G401 (cell line): ENCODE measurements at places on chromosomes 5 and 9. TPM values are rescaled to one million over a fixed set of nuclear protein-coding genes. Genes with fewer than 3 reads are reported as not detected.

DNA sequence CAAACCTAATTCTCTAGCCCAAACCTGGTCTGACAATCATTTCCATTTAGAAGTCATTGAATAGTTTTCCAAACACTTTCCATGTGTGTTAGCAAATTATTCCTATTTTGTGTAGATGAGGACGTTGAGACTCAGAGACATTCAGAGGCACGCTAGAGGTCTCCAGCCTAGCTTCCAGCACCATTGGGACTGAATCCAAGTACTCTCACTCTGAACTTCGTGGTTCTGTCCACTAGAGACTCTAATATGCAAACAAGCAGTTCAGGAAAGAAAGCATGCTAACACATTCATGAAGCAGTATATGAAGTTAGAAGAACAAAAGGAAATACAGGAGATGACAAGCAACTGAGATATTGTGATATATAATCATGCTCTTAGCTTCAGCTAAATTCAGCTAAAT, 354.8 kb downstream of the NTRK2 start:
- peak; percentile 71 for DNase-seq

The SLC6A3 gene
- total RNA-seq: not detected in 2 replicates

DNA sequence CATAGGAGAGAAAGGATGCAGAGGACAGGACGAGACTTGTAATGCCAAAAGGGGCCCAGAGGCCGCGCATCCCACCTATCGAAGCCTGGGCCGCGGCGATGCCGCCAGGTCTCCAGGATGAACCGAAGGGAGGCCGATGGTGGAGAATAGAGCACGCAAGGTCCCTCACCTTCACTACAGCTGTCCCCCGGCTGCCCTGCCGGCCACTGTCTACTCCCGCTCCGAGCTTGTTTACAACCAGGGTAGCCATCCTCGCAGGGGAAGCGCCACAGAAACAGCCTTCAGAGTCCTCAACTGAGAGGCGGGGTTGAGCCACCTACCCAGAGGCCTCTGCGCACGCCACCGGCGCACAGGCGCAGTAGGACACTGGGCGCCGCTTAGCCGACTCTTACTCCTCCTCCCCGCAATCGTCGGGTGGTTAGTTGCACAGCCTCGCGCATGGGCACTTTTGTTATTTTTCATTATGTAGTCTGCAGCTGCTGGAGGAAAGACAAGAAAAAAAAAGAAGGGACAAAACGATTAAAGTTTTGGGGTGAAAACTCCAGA, at the start of gene TRIM23:
TSS of gene TRIM23 (minus strand) at position 309 of the 546 bp plus-strand sequence. CDS start at position 250, 59 bp downstream.
- DNase-seq: peak; percentile 94

- DNase-seq: no peak
Observed at GRCh38 chr5:138245717-138246116, 28.7 kb downstream of the GFRA3 start.

DNA sequence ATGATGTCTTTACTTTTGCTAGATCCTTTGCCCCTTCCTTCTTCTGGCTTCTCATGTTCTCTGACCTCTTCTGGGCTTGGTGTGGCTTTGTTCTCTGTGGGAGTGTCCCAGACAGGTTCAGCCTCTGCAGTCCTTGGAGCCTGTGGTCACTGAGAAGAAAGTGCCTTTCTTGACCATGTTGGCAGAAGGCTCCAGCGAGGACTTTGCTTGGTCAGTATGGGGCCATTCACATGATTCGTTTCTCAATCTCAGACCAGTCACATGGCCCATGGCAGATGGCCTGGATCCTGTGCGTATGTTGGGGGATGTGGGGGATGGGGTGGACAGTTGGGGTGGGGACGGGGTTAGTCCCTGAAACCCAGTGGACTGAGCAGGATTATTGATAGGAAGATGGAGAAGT, 274.1 kb downstream of the ARHGAP26 start:
- DNase-seq: no peak

GRCh38 chr9:11794984-11795383, 898.2 kb upstream of the TYRP1 start:
- DNase-seq: no peak

The IL9 gene
- total RNA-seq: not detected in 2 replicates

DNA sequence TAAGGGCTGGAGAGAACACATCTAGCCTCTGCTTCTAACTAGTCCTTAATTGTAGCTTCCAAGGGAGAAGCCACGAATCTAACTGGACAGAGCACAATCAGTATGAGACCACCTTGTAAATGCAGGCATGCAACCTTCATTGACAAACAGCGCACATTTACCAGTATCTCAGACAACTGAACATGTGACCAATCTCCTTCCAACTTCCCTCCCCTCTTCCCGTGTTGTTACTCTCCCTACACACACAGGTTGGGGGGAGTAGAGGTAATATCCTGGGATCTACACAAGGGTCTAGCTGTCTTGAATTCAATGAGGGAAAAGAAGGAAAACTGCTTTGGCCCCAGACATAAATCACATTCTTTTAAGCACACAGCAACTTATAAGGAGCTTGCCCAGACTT, 77.6 kb downstream of the LIFR start:
- DNase-seq: no peak

DNA sequence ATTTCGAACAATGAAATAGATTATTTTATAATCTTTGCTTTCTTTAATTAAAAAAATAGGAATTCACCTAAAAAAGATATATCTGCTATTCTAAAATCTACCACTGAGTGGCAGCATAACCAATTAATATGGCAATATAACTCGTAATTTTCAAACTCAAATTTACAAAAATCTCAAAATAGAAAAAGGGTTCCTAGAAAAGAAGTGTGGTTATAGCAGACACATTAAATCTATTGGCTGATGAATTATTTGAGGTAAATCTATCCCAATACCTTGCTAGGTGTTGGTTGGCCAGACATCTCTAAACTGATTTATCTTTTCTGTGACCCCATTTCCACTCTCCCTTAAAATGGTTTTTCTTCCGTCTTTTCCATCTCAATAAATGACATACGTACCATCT, 30.2 kb upstream of the NRG2 start:
- DNase-seq: peak; percentile 35

The MAP1B gene
- total RNA-seq: 11.3 and 21.9 TPM in 2 replicates

The GNA14 gene
- total RNA-seq: not detected in 2 replicates

DNA sequence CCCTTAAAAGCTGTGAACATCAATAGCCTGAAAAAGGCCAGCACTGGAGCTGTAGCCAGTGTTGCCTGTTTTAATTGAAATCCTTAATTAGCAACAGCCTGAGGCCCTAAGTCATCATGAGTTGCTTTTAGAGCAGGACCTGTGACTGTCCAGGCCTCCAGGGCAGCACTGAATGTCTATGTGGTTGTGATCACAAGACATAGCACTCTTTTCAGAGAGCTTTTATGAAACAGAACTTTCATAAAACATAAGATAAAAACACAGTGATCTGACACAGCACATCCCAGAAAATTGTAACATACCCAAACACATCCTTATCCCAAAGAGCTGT, 85.5 kb upstream of the MYO10 start:
- DNase-seq: no peak

The SLC23A1 gene
- not detected in 2 replicates for total RNA-seq

DNA sequence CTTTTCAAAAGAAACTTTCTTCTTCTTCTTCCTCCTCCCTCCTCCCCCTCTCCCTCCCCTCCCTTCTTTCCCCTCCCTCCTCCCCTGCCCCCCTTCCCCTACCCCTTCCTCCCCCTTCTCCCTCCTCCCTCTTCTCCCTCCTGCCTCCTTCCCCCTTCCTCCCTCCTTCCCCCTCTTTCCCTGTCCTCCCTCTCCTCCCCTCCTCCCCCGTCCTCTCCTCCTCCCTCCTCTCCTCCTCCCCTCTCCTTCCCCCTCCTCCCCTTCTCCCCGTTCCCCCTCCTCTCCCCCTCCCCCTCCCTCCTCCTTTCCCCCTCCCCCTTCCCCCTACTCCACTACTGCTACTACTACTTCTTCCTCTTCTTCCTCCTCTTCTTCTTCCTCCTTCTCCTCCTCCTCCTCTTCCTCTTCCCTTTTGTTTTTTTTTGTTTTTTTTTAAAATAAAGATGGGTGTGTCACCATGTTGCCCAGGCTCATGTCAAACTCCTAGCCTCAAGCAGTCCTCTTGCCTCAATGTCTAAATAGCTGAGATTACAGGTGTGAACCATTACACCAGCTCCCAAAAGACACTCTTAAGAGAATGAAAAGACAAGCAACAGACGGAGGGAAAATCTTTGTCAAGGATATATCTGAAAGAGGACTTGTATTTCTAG, 87.5 kb downstream of the SCAMP1 start:
- no peak for DNase-seq

The SHROOM1 gene
- 3.1 and 5.9 TPM in 2 replicates for total RNA-seq

DNA sequence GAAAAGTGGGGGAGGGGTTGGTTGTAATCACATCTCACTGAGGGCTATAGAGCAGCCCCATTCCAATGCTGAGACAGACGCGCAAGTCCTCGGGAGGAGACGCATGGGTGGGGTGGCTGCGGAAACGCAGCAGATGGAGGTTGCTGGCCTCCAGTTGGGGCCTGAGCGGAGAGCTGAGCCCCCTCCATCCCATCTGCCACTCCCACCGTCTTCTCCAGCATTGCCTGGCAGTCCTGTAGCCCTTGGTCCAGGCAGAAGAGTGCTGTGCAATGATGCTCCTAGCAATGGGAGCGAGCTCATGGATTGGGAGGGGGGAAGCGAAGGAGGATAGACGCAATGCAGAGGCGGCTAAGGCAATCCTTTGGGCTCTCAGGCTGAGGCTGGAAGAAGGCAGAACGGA, 79.4 kb upstream of the GLRA1 start:
- DNase-seq: peak; percentile 12

- DNase-seq: no peak
Observed at GRCh38 chr9:21958833-21959232, 35.4 kb downstream of the CDKN2A start.

GRCh38 chr5:113224605-113225065, 210.2 kb downstream of the TSSK1B start:
- no peak for DNase-seq

GRCh38 chr5:179763215-179763945, 30.4 kb upstream of the LTC4S start:
- peak; percentile 84 for DNase-seq

DNA sequence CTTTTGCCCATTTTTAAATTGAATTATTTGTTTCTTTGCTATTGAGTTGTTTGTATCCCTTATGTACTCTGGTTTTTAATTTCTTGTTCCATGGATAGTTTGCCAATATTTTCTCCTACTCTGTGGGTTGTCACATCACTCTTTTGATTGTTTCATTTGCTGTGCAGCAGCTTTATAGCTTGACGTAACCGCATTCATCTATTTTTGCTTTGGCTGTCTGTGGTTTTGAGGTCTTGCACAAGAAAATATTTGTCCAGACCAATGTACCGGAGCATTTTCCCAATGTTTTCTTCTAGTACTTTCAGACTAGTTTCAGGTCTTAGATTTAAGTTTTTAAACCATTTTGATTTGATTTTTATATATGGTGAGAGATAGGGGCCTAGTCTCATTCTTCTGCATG, 36.2 kb upstream of the ZNF366 start:
- DNase-seq: no peak

The PCDH12 gene
- total RNA-seq: not detected in 2 replicates

DNA sequence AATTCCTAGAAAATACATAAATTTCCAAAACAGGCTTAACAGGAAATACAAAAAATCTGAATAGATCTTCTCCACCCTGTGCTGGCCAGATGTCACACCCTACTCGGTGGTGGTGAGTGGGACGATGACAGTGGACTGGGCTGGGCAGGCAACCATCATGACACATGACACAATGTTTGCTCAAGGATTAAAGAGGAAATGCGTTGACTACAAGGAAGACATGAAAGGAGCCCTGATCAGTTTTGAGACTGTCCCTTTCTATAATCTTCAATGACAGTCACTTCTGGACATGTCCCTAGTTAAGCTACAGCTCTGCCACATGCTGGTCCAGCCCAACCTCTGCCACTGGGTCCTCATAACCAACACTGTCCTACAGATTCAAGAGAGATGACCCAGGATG, 99.8 kb downstream of the ZDHHC21 start:
- DNase-seq: no peak

GRCh38 chr9:132090771-132091170, 11.1 kb upstream of the MED27 start:
- no peak for DNase-seq

DNA sequence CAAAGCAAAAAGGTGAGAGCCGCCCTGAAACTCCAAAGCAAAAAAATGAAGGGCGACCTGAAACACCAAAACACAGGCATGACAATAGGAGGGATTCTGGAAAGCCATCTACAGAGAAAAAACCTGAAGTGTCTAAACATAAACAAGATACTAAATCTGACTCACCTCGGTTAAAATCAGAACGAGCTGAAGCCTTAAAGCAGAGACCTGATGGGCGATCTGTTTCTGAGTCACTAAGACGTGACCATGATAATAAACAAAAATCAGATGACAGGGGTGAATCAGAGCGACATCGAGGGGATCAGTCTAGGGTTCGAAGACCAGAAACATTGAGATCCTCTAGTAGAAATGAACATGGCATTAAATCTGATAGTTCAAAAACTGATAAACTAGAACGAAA, 108.8 kb downstream of the NIPBL start:
- DNase-seq: no peak

DNA sequence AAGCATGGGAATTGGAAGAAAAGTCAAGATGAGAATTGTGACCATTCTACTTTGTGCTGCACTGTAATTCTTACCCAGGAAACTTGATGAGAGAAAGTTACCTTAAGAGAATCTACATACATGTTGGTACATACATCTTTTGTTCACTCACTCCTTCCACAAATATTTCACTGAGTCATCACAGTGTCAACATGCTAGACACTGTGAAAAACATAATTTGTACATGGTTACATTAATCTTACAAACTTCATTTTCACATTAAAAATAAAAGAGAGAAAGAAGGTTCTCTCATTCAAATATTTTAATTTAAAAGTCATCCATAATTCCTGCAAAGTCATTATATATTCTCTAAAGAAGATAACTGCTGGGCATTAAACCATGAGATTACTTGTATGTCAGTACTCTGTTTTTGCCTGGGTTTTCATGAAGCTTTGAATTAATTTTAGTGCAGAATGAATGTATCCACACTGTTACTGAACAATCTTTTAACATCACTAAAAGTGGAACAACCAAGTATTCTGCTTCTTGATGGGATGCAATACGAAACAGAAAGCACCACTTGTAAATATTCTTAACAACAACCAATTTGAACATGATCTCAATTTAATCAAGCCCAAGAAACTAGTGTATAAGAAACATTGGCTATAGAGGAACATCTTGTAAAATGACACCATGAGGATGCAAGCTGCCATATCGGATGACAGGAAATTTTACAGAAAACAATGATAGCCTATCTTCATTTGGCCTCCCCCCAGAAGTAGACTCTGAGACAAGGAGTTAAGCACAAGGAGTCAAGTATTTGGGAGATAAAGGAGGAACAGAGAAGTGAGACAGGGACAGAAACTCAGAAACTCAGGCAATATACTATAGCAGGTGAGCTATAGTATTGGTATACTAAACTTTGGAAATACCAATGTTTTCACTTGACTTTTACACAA, 28.4 kb downstream of the ERP44 start:
- no peak for DNase-seq

The CATSPER3 gene
- total RNA-seq: not detected in 2 replicates

DNA sequence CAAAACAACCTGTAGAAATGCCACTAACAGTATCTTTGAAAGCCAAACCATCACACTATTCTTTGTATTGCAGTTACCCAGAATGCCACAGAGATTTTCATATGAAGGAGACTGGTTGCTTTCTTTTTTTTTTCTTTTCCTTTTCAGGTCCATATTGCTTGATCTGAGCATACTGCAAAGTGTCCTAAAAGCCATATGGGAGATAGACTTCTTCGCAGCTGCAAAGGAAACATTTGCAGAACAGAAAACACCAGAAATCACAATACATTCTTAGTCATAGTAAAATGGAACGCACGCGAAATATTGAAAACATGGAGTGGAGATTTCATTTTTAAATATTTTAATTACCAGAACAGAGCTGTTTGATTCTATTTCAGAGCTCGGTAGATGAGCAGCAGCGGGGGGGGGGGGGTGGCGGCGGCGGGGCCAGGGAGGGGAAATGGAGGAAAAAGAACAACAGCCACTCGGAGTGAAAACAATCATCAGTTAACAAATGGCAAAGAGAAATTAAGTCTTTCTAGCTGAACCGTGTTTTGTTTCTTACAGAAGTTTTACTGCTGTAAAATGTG, 284.1 kb downstream of the NFIB start:
- DNase-seq: no peak
